ENCODE measurements at places on chromosomes 2 and 18.

DNA sequence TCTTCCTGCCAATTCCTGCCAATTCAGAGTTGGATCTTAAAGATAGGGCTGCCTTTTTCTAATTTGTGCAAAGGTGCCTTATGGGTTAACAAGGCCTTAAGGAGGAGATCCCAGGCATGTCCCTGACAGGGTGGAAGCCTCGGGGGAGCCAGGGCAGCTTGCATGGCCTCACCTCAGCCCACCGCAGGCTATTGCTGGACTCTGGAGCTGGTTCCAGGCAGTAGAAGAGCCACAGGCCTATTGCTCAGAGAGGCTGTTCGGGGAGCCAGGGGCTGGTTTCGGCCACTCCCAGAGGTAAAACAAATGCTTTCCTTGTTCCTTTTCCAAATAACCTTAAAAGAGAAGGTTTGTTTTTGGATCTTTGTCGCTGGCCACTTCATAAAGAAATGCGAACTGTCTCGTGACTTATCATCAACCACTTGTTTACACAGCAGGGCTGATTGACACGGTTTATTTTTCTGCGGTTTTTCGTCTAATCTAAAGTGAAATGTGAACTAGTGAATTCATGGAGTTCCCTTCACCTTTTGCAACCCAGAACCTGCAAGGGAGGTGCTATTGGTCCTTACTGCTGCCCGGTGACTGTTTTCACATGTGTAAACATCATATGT is 108.6 kb downstream of the APOB start:
- no peak for DNase-seq

DNA sequence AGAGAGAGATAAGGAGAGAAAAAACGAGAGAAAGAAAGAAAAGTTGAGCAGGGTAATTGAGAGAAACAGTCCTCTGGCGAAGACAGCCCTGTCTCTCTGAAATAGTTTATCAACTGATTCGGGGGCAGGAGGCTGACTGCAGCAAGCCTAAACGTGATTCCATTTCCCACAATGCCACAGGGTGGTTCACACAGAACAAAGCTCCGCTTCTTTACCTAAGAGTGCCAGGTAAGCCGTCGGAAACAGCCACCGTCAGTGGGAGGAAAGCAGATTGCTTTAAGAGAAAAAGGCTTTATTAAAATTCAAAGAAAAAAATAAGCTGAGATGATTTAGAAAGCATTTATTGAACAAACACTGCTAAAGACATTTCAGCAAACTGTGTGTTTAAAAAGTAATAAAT is 271.4 kb upstream of the POU3F3 start:
- no peak for DNase-seq

- DNase-seq = no peak
These were observed 72.4 kb upstream of the HS6ST1 start for GRCh38 chr2:128390991-128391630.

DNA sequence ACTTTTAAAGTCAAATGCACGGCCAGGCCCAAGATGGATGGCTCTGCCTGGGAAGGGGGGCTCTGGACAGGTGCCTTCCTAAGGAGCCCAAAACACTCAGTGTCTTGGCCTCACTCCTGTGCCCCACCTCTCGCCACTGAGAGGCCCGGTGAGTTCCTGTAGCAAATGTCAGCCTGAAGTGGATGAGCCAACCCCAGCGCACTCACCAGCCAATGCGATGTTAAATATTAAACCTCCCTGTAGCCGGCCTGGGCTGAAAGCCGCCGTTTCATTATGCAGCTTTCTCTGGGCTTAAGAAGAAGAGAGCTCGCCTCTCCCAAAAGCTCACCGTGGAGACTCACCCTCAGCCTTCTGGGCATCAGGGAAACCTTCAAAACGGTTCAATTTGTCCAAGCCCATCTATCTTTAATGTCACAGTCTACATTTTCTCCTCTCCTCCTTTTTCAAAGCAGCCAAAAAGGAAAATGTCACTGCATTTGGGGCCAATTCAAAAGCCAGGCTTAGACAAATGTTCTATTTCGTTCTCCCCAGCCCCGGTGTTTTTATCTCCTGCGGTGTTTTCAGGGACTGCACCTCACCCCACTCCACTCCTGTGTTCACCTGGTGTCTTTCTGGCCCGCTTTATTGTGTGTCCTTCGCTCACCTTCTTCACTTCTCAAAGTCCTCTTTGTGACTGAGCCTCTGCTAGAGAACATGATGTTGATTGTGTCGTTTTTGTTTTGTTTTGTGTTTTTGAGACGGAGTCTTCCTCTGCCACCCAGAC is 124.0 kb downstream of the NRP2 start:
- DNase-seq = no peak

DNA sequence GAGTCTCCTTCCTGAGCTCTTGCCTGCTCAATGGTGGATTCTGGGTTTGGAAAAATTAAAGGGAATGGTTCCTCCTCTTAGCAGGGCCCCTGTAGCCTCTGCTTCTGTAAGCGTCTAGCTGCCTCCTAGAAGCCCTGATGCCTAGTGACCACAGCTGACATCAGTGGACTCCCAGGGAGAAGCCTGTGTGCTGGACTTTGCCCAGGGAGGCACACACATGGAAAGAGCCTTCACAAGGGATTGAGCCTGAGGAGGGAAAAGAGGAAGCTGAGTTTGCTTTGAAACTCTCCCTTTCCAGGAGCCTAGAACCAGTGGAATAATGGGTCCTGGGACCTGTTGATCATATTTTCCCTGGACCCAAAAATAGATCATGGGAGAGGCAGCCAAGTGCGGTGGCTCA is 1.4 kb upstream of the CFAP65 start:
- DNase-seq = no peak

DNA sequence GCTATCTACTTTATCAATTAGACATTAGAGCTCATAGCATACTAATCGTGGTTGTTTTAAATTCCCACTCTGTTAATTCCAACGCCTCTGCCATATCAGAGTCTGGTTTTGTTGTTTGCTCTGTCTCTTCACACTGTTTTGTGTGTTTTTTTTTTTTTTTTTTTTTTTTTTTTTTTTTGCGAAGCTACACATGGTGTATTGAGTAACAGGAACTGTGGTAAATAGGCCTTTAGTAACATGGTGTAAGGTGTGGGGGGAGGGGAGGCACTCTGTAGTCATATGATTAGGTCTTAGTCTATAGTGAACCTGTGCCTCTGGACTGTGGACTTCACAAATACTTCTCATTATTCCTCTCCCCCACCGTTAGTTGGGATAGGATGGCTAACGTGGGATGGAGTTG is 370.7 kb upstream of the RAB12 start:
- no peak for DNase-seq

DNA sequence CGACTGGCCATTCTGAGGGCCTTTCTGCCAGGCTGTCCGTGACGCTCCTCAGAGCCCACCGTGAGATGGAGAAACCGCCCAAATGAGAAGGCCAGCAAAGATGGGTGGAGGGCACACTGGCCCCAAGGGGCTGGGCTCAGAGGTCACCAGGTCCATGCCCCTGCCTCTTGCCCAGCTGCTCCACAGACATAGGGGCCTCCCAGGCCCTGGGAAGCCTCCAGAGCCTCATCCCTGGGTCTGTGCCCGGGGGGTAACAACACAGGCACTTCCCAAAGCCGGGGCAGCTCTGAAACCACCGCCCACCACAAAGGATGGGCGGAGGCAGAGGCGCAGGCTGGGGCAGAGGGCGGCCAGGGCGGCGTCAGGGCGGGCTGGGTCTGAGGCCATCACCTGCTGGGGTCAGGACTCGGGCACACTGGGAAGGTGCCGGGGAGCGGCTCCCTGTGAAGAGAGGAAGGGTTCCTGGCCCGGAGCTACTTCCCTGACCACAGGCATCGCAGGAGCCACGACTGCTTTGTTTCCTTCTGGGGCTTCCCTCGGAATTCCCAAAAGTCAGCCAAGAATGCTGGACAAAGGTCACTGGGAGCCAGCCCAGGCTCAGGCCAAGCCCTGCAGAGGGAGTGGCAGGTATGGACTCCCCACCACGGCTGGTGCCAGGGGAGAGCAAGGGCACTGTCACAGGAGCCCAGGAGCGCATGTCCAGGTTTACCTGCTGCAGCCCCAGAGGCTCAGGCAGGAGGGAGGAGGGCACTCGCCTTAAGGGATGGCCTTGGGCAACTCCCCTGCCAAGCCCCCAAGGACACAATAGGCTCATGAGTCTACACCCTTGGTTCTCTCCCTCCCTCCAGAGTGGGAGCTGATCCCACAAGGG is 9.4 kb downstream of the CYP26B1 start:
- DNase-seq = no peak

- no peak for DNase-seq
These were observed 479.3 kb downstream of the PTPRM start for GRCh38 chr18:8046441-8046840.

DNA sequence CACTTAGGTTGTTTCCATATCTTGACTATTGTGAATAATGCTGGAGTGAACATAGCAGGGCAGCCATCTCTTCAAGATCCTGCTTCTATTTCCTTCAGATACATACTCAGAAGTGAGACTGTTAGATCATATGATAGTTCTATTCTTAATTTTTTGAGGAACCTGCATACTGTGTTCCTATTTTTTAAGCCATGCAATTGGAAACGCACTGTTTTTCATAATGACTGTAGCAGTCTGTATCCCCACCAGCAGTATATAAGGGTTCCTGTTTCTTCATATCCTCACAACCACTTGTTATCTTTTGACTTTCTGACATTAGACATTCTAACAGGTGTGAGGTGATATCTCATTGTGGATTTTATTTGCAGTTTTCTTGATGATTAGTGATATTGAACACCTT is 15.5 kb downstream of the NEURL3 start:
- no peak for DNase-seq

- DNase-seq = no peak
These were observed 148.3 kb downstream of the KLHL29 start for GRCh38 chr2:23533338-23533695.

- DNase-seq = no peak
These were observed 109.1 kb downstream of the PLA2R1 start for GRCh38 chr2:159953136-159953823.

GRCh38 chr2:216306868-216307267 is 65.4 kb downstream of the MARCHF4 start:
- no peak for DNase-seq

- DNase-seq = no peak
These were observed 48.5 kb downstream of the SLC5A7 start for GRCh38 chr2:108034843-108035242.

DNA sequence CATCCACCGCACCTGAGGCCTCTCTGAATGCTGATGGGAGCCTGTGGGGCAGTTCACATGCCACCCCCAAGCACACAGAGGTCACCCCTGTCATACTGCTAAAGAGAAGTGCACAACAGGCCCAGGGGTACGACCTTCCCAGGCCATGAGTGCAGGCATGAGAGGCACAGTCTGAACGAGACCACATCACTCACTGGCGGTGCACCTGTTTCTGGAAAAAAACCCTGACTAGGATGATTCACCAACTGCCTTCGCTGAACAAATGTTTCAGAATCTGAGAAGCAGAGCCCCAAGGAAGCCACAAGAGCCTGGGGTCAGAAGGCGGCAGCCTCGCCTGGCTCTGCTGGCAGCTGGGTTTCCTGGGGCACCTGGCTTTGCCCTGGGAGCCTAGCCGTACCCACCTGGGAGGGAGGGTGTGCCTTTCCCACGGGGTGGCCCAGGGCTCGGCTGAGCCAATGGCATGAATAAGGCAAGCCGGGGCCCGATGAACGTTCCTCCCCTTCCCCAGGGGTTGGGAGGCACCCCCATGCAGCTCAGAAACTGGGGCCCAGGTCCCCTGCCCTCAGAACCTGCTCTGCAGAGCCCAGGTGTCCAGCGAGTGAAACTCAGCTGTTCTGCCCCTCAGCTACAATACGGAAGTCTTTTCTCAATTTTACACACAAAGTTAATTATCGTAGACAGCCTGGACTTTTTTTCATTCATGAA is 73.8 kb downstream of the HDAC4 start:
- DNase-seq = no peak

DNA sequence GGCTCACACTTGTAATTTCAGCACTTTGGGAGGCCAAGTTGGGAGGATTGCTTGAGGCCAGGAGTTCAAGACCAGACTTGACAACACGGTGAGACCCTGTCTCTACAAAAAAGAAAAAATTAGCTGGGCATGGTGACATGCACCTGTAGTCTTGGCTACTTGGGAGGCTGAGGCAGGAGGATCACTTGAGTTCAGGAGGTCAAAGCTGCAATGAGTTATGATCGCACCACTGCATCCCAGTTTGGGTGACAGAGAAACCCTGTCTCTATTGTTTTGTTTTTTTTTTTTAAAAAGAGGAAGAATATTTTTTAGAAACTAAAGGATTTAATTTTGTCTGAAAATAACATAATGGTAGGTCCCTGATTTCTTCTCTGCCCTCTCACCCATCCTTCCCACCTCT is 79.4 kb upstream of the TMEM200C start:
- DNase-seq = no peak

DNA sequence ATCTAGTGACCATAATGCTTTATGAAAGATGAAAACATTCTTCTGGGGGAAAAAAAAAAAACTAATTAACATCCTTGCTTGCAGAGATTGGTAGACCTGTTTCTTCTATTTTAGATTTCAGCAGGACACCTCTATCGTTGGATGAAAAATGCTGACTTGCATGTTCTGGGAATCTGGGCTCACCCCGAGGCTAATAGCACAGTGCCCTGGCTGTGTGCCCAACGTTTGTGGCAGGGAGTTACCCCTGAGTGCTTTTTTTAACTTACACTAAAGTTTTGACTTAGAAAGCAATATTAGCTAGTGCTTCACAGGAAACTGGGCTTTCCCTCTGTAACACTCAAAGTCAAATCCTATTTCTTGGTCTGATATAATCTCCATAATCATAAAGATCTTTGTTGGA is 233.2 kb downstream of the SLC8A1 start:
- DNase-seq = no peak

DNA sequence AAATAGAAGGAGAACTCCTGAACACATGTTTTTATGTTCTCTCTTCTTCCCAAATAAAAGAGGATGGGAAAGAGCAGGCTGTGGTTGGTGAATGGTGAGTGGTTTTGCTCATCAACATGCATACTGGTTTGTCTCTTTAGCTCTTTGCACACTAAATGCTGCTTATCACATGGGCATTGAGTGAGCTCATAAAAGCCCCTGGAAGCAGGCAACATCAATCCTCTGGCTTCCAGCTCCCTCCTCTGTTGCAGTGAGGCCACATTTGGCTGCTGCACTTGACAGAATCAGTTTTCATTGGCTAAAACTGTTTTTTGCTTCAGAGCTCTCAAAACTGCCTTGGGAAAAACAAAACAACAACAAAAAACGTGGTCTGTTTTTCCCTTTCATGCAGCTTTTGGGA is 1308.2 kb upstream of the NRXN1 start:
- DNase-seq = no peak

DNA sequence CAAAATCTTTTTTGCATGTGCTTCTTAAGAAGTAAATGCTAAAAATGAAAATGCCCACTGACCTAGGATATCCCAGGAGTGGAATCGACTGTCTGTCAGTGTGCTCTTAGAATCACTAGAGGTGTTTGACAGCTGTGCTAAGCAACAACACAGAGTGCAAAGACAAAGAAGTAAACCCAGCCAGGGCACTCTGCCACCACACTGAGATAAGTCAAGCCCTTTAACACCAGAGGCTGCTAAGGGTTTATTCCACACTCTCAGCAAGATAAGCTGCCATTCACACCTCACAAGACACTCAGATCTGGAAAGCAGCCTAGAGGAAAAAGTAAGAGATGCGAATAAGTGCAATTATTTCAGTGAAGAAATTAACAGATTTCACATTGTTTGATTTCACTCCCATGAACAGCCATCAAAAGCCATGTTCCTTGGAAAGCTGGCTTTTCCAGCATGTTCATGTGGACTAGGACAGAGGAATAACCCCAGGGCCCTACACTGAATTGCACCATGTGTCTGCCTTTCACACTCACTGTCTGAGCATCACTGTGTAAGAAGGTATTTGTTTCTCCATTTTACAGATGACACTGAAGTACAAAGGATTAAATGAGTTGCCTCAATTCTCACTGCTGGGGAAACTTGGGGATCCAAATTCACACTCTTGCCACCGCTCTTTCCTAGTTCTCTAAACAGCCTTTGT is 6.0 kb upstream of the BMP10 start:
- DNase-seq = no peak

GRCh38 chr2:223644136-223644535 is 42.0 kb upstream of the SCG2 start:
- no peak for DNase-seq

All from brain microvascular endothelial cell (primary cell).